ENCODE measurements at places on chromosomes 4 and X.

DNA sequence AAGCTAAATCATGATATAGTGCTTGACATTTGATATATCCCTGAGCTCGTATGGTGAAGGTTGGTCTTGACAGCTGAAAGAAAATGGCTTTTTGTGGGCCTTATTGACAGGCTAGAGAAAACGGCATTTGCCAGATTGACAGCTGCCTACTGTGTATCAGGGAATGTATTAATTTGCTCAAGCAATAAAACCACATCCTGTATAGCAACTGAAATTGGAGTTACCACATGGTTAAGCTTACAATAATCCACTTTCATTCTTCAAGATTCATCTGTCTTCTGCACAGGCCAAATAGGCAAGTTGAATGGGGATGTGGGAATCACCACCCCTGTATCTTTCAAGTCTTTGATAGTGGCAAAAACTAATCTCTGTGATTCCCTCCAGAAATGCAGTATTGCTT lies 76.2 kb upstream of the IL2 start:
- DNase-seq = no peak

- no peak for DNase-seq
Observed at GRCh38 chr4:153471698-153472093, 5.5 kb downstream of the TMEM131L start.

DNA sequence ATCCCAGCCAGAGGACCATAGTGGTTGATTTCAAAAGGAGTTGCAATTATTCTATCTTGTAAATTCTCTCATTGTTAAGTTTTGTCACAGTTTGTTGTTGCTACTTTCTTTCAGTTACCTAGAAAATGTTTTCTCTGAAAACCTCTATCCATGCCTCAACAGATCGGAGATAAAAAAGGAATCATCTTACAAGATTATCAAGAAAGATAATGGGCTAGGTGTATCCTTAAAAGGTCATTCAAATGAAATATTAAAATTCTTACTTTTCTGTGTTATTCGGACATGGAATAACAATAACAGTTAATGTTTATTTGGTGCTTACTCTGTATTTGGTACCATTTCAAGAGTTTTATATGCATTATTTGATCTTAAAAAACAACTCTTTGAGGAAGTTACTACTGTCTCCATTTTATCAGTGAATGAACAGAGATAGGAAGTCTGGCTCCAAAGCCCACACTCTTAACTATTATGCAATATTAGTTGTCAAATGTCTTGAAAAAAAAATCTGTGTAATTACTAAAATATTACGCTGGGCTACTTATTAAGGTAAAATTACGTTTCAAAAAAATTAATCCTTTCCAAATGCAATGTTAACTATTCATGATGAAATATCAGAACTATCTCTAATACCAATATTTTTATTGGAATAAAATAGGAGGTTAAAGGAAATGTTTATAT lies 97.5 kb downstream of the SNCA start:
- no peak for DNase-seq

DNA sequence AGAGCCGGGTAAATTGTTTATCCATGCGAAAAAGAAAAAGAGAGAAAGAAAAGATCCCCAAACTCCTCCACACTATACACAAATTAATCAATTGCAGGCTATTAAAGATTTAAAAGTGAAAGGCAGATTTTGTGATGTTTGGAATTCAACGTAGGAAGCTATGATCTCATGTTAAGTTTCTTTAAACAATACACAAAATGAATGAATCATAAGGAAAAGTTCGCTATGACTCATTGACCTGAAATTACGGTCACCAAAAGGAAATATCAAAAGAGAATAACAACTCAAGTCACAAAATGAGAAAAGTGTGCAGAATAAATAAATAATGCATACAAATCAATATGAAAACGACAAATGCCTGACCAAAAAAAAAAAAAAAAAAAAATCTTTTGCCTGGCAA lies 28.6 kb downstream of the CLNK start:
- DNase-seq = no peak

- no peak for DNase-seq
Observed at GRCh38 chr4:42280327-42281095, 116.8 kb upstream of the SHISA3 start.

GRCh38 chr4:72136429-72136828 lies 104.6 kb downstream of the NPFFR2 start:
- no peak for DNase-seq

GRCh38 chr4:139581096-139581495 lies 25.1 kb upstream of the SETD7 start:
- no peak for DNase-seq

DNA sequence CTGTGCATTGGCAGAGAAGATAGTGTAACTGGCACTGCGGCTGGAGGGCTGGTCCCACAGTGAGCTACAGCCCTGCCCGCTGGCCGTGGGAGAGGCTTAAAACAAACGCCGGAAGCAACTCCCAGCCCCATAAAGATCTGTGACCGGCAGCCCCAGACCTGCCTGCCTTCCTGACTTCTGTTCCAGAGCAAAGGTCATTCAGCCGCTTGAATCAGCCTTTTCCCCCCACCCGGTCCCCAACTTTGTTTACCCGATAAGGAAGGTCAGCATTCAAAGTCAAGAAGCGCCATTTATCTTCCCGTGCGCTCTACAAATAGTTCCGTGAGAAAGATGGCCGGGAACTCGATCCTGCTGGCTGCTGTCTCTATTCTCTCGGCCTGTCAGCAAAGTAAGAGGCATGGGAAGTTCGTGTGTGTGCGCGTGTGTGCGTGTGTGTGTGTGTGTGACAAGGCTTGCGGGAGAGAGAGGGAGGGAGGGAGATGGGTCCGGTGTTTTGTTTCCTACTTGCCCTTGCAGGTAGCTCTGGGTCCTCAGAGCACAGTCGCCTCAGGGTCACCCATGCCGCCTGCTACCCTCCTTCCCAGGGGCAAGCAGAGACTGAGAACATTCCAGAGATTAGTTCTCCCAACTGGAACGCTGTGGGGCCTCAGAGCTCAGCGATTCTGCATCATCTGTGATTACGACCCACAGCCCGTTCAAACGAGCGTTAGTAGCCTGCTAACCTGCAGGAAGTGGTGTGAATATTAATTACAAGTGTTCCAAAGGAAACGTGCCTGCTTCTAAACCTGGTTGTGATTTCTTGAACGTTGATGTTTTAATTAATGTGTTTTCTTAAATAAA lies at the start of gene MGST2:
Gene MGST2 (plus strand): TSS at position 130 of the 840 bp plus-strand sequence. CDS start 201 bp downstream, at position 331.
- no peak for DNase-seq

DNA sequence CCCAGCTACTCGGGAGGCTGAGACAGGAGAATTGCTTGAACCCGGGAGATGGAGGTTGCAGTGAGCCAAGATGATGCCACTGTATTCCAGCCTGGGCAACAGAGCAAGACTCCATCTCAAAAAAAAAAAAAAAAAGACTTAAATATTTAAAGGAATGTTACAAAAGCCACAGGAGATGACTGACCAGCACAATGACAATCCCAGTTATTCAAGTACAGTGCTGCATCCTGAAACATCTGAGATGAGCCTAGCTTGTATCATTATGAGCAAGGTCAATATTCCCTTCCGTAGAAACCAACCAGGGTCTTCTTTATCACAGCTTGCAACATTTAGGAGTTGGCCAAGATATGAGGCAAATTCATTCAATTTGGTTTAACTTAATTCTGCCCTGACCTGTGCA lies 38.6 kb downstream of the LNX1 start:
- no peak for DNase-seq

DNA sequence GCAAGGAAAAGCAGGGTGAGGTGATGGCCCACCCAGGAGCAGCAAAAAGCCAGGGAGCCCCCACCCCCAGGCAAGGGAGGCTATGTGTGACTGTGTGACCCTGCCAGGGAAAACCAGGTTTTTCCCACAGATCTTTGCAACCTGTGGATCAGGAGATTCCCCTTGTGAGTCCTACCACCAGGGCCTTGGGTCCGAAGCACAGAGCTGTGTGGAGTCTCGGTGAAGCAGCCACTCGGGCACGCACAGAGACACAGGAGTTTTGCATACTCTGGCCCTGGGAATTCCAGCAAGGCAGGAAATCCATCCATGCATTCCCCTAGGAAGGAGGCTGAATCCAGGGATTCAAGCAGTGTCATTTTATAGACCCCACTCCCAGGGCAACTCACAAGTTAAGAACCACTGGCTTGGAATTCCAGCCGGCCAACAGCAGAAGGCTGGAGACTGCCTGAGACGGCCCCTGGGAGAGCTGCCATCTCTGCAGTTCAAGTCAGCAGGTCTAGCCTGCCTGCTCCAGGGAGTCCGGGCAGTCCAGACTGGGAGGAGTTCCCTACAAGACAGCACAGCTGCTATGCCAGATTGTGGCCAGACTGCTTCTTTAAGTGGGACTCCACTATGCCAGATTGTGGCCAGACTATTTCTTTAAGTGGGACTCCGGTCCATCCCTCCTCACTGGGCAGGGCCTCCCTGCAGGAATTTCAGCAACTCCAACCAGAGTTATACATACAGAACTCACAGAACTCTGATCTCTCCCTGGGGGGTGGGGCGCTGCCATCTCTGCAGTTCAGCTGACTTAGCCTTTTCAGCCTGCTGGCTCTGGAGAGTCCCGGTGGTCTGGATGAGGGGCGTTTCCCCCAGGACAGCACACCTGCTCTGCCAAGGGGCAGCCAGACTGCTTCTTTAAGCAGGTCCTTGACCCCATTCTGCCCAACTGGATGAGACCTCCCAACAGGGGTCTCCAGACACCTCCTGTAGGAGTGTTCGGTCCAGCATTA lies 85.1 kb upstream of the ADAD1 start:
- no peak for DNase-seq

GRCh38 chrX:148535639-148536038 lies 35.2 kb downstream of the AFF2 start:
- DNase-seq = no peak

- no peak for DNase-seq
Observed at GRCh38 chr4:143230683-143231082, 46.0 kb downstream of the USP38 start.
